Right lung (tissue), 10 donors: ENCODE measurements at places on chromosomes 7 and 10.

DNA sequence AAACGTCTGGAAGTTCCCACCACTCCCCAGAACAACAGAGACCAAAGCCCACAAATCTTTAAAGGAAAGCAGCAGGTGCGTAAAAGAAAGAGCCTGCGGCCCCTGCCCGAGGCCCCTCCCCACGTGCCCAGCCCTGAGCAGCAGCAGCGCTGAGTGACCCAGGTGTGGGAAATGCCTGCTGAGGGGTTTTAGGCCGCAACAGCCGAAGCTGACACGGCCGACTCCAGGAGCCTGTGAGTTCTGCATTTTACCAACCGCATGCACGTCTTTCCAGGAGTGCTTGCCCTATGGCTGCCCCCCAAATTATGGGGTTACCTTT lies 1.6 kb upstream of the KNDC1 start:
- no peak for DNase-seq

- no peak for DNase-seq
Measured at GRCh38 chr7:3154881-3155494, 111.3 kb upstream of the CARD11 start.

DNA sequence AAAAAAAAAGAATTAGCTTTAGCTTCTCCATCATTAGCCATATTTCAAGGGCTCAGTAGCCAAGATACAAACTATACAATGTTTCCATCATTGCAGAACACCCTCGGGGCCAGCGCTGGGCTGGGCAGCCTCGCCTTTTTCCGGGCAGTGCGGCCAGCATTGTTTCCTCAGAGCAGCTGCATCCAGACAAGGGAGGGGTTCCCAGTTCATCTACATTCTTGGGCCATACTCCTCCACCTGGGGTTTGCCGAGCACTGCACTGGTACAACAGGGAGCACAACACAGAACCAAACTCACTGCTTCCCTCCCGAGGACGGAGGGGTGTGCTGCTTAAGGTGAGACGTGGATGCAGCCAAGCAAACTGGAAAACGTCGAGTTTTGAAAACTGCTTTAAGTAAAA lies 2.4 kb upstream of the PKD1L1 start:
- no peak for DNase-seq

GRCh38 chr10:89207801-89208551 lies 859 bp upstream of the CH25H start:
- DNase-seq = no peak

DNA sequence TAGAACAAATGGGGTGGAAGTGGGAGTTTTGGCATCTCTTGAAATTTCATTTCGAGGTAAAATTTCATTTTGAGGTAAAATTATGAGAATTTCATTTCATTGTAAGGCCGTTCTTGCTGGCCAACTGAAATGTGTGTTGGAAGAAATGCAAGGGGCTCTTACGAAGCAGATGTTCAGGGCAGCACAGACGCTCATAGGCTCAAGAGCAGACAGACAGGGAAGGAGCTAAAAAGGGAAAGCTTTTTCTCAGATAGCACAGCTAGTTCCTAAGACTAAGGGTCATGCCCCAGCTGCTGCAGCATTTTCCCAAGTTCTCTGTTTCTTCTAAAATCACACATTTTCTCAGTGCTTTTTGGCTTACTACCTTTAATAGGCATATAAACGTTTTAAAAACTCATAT lies 65.1 kb upstream of the SFMBT2 start:
- no peak for DNase-seq

DNA sequence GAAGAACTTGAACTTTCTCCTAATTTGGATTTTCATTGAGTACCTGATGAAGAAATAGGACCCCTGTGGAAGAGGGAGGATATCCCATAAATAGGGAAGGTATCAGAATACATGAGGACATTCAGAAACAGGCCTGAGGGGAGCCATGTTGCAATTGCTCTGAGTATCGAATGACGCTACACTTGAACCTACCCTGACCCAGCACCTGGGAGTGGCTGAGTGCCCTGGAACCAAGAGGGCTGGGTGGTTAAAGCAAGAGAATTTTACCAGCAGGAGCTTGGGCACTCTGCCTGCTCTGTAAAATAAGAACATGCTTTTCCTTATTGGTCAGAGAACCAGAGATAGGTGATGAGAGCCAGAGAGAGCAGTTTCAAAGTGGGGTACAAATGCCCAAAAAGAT lies 7.2 kb downstream of the NEUROD6 start:
- DNase-seq = no peak

GRCh38 chr7:6157685-6158423 lies 114.6 kb downstream of the CYTH3 start:
- no peak for DNase-seq

- DNase-seq = no peak
Measured at GRCh38 chr7:1707756-1708595, 37.9 kb downstream of the ELFN1 start.

DNA sequence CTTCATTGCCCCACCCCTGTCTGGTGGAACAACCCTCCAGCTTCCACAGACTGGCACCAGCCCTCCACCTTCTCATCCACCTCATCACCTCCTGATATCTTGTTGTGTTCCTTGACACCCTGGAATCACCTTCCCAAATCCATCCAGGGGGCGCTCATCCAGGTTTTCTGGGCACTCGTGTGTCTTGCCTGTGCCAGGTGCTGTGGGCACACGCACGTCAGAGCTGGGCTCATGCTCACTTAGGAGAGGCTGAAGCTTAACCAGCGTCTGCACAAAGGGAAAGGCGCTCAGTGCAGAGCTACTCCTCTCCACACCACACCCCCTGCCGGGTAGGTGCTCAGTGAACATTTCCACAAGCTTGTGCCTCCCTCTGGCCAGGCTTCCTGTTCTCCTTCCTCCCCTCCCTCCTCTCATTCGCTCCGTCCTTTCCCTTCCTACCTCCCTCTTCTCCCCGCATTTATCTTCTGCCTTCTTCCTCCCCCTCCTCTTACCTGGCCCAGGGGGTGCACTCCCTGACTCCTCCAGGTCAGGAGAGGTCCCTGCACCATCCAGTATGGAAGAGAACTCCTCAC lies 4.8 kb downstream of the ADCYAP1R1 start:
- no peak for DNase-seq

DNA sequence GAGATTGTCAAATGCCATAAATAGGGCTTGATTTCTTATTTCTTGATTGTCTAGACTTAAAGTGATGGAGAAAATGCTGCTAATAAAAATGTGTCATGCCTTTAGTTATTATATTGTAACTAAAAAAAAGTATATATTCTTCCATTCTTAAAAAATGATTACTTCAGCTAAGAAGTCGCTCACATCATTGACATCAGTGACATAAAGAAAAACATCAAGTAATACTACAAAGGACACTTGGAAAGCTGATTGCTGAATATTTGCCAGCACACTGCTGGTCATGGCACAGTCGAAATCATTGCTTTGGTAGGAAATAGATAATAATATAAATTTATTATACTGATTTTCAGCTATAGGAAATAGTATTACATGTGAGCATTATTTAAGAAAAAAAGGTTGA lies 62.6 kb downstream of the LOXL4 start:
- DNase-seq = no peak

DNA sequence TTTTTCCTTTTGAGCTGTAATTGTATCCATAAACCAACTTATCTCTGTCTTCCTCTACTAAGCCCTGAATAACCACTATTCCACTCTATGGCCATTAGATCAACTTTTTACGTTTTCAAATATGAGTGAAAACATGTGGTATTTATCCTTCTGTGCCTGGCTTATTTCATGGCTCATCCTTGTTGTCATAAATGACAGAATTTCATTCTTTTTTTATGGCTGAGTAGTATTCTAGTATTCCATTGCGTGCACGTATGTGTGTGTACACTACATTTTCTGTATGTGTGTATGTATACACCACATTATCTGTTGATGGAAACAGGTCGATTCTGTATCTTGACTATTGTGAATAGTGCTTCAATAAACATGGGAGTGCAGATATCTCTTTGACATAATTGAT lies 11.1 kb downstream of the CDK1 start:
- no peak for DNase-seq

GRCh38 chr10:35089611-35090161 lies 455 bp downstream of the CUL2 start:
- DNase-seq = peak; percentile 7
